ENCODE measurements at places on chromosomes 7 and 10. TPM values are rescaled to one million over a fixed set of nuclear protein-coding genes. Genes with fewer than 3 reads are reported as not detected.

The IDI2 gene
- not detected for total RNA-seq

The HOGA1 gene
- total RNA-seq = not detected

The VSTM2A gene
- not detected for total RNA-seq

The ZNF804B gene
- not detected for total RNA-seq

The UTF1 gene
- total RNA-seq = not detected

The ADIRF gene
- total RNA-seq = not detected

The HMX3 gene
- total RNA-seq = 0.19 TPM

The COL28A1 gene
- total RNA-seq = not detected

The GARS1 gene
- total RNA-seq = 384 TPM

DNA sequence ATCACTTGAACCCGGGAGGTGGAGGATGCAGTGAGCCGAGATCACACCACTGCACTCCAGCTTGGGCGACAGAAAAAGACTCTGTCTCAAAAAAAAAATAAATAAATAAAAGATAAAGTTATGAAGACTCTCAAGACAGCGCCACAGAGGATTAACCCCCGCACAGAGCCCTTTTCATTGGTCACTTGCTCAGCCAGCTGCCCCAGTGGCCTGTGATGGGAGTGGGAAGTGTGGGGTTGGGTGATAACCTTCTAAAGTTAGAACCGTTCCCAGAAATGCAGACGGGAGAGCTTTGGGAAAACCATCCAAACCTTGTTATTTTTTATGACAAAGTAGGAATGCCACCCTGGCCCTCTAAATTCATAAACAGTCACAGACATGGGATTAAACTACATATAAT, 57.4 kb downstream of the PARP12 start:
- DNase-seq = no peak

DNA sequence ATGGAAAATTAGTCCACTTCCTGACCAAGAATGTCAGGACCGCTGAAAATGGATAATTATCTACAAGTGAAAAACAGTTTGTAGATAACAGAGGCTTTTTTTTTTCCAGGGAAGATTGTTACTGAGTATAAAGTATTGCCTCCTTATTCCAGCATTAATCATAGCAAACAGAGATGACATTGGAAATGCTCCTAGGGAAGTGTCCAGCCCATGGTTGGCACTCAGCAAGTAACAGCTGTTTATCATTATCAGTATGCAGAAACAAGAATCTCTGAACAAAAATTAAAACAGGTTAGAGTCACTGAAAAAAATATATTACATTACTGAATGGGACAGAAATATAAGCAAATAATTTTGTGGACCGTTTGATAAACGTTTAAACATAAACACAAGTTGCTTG, 14.6 kb downstream of the FGL2 start:
- DNase-seq = no peak

GRCh38 chr10:67790534-67791408, 47.2 kb downstream of the DNAJC12 start:
- peak; percentile 64 for DNase-seq

DNA sequence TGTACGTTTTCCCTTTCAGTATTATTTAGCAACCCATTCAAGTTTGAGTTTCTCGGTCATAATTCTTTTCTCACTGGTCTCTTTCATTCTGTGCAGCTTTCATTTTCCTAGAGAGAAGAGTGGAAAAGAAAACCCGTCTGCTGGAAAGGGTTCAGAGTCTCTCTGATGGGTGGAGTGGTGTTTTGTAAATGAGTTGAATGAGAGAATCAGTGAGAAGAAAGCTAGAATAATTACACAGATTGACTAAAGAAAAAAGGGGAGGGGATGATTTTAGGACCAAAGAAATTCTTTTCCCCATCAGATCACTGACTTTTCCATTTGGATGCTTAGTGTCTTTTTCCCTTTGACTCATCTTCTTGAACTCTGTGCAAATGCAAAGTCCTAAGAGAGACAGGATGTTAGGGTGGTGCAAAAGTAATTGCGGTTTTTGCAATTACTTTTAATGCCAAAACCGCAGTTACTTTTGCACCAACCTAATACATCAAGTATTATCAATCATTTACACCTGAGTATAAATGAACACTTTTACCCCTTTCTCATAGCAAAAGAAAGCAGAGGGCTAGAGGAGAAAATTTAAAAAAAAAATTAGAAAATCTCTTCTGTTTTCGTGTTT, 242.1 kb upstream of the SP4 start:
- DNase-seq = no peak

DNA sequence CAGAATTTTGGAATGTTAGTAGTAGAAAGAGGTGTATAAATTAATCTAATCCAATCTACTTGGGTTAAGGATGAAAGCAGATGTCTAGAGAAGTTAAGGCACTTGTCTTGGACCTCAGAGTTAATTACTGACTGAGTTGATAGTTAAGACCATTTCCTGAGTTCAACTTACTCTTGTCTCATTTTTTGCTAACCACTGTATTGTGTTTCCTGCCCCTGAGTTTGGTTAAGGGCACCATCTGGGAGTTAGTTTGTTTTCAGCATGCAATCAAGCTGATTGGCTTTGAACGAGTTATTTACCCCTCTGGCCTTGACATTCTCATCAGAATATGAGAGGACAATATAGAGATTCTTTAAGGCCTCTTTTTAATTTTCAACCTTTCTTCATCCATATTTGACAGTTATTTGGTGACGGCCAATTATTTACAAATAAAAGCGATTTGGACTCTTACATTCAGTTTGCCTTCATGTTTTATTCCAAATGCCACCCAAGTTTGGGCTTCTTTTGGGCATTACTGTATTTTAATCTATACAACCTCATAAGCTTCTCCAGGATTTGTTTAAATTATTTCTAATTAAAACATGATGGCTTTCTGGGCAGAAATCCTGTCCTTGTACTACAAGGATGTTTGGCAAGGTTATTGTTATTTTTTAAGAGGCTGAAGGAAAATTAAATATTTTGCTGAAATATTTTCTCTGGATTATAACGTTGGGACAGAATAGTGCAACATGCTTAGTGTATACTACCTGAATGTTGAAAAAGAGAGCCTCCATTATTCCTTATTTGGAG, 225.0 kb downstream of the CACNB2 start:
- no peak for DNase-seq

DNA sequence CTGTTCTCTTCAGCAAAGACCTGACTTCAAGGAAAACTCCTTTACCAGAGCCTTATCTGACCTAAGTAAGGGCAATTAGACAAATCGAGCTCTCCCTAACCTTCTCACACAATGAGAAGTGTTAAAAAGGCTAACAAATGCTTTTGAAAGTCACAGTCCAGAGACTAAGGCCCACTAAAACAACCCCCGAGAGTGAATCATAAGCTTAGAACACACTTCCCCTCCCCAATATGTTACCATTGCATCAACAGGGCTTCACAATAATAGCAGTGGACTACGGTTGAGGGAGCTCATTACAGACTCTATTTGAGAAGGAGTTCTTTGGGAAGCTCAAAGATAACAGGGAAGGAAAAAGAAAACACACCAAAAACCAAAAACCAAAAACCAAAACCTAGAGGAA, 28.6 kb upstream of the ZEB1 start:
- DNase-seq = no peak

GRCh38 chr7:94662548-94662947, 6.6 kb upstream of the SGCE start:
- DNase-seq = no peak

- DNase-seq = no peak
Measured at GRCh38 chr7:124100190-124100589, 67.3 kb upstream of the TMEM229A start.

DNA sequence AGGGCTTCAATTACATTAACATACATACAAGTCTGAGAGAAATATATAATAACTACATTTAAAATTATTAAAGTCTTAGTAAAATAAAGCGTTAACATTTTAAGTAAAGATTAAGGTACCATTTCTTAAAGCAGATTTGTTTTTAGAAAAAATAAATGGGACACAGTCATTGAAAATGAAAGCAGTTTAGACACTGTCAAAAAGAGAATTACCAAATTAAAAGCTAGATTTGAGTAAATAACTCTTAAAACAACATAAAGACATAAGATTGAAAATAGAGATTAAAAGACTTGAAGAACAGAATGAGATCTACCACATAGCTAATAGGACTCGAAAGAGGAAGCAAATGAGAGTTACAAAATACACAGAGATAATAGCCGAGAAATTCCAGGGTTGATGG, 562.2 kb upstream of the FOXK1 start:
- DNase-seq = no peak

- no peak for DNase-seq
Measured at GRCh38 chr7:11345621-11346020, 371.9 kb downstream of the PHF14 start.

- no peak for DNase-seq
Measured at GRCh38 chr7:113639221-113639620, 279.6 kb downstream of the PPP1R3A start.

- DNase-seq = peak; percentile 94
Measured at GRCh38 chr7:157336383-157337315, at the start of gene DNAJB6. TSS of gene DNAJB6 (plus strand) at chr7:157337004. CDS start at chr7:157358573, 21,569 bp downstream.

DNA sequence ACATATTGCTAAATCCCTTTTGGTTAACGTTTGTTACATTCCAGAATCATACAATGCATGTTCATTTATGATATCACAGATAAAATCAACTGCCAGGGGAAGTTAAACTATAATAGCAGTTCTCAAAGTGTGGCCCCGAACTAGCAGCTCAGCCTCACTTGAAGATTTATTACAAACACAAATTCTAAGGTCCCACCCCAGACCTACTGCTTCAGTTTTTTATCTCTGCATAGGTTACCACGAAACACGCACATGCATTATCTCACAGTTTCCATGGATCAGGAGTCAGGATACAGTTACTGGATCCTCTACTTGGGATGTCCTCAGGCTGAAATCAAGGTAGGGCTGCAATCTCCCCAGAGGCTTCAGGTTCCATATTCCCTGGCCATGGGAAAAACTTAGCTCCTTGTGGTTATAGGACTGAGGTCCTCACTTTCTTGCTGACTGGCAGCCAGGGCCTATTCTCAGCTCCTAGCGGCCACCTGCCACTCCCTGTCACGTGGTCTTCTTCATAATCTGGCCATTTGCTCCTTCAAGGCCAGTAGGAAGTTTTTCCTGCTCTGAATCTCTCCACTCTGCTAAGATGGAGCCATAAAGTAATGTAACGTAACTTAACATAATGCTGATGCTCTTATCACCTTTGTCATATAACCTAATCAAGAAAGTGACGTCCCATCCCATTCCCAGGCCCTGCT, 50.5 kb upstream of the YAE1 start:
- no peak for DNase-seq

DNA sequence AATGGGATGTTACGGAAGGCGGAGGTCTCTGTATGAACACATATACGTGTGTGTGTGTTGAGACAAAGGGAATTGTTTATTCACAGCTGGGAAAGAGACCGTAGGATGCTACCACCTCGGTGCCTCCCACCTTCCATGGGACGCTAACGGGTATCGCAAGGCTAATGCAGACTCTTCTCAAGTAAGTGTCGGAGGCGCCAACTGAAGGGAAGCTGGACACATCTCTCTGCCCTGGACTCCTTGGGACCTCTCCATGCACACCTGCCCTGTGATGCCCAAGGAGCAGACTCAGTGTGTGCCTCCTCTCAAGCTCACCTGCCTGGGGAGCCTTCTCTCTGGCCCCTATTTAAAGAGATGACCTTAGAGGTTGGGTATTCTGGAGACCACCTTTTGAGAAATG, 230.9 kb downstream of the DNAJB6 start:
- DNase-seq = no peak

DNA sequence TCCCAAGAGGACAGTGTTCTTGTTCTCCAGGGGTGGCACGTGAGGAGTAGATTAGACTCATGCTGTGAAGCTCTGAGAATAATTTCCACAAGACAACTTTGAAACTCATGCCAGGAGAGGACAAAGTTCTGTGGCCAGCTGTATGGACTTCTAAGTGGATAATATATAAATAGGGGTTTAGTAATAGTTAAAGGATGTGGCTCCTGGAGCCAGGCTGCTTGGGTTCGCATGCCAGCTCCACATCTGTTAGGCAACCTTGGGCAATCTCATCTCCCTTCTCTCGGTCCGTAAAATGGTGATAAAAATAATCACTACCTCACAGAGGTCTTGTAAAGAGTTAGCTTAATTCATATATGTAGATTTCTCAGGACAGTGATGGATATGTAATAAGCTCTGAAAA, 35.8 kb downstream of the ACSL5 start:
- DNase-seq = no peak

- no peak for DNase-seq
Measured at GRCh38 chr10:17516376-17516775, 62.0 kb upstream of the ST8SIA6 start.

GRCh38 chr10:11403116-11403515, 208.3 kb downstream of the USP6NL start:
- DNase-seq = peak; percentile 54

DNA sequence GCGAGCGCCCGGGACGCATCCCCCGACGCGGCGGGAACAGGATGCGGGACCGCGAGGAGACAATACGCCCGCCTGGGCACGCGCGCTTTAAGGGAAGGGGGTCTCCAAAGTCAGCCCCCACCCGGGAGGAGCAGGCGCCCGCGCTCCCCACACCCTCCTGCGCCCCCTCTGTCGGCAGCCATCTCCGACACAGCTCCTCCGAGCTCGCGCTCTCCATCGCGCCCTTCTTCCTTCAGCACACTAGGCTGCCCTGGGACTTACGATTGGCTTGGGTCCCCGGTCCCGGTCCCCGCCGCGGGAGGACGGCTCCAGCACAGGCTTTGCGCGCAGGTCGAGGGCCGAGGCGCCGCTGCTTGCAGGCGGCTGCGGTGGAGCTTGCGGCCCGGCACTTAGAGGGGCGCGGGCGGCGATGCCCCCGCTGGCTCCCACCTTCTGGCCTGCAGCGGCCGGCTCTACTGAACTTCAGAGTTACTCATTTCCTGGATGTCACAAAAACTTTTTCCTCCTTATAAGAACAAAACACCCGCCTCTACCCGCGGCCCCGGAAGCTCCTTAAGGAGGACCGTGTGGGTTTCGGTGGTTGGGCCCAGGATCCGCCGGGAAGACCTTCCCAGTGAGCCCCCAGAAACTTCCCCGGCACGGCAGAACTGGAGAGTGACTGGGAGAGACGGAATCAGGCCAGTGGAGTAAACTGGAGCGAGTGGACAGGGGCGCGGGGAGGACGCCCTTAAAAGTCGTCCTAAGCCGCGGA, at the start of gene ITPRIP:
Gene ITPRIP (minus strand): TSS at position 481 of the 751 bp plus-strand sequence. CDS start 22,414 bp downstream, outside the sequence.
- DNase-seq = peak; percentile 73

DNA sequence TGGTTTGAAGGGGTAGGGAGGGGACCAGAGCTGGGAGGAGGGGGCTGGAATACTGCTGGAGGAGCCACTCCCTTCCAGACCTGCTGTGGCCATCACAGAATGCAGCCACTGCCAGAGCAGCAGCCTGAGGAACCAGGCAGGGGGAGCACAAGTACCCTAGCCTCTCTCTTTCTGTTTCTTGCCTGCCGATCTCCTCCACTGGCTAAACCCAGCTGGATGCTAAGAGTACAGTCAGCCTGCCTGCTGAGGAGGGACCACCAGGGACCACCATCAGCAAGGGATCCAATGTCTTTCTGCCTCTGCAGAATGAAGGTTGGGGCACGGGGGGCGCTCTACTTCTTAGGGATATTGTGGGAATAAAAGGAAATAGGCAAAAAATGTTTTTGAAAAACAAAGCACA, 4.7 kb downstream of the BLVRA start:
- no peak for DNase-seq
